Germinal center (tissue), 1 donor: ENCODE measurements at places on chromosomes 7 and 10.

GRCh38 chr7:92761391-92762097 is 74.8 kb downstream of the CDK6 start:
- DNase-seq = no peak

DNA sequence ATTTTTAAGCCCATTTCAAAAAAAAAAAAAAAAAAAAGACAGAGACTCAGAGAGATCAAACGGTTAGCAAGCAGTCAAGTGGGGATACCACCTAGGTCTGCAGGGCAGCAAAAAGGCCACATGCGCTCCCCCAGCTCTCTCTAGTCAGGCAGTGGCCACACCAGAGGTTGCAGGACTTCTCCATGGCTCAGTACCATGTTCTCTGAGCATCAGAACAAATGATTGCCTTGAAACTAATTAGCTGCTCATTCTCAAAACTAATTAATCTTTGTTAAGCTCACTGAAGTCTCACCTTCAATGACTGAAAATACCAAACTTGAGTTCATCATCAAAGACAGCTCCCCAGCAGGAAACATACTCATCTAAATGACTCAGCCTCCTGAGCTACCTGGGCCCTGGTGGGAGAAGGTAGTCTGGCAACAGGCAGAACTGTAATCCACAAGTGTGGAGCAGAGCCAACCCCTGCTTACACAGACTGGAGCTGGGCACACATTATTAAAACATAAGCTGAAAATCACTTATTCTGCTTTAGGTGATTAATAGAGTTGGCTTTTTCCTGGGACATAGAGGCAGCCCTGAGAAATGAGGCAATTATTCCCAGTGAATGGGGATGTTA is 319.6 kb downstream of the GRID1 start:
- DNase-seq = no peak

DNA sequence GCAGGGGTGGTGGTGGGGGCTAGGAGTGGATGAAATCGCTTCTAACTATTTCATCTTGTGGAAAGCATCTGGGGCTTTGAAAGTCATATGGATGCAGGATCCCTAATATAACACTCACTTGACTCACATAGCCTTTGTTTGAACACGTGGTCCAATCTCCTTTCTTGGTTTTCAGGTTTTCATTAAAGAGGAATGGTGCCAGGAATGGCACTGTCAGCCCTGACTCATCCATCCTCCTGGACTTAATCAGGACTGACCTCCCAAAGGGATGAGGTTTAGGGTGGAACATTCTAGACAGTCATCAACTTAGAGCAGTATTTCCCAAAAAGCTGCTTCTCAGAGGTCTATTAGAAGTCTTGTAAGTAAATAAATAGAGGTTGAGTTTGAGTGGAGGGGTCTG is 162.0 kb upstream of the PLXNA4 start:
- DNase-seq = no peak

DNA sequence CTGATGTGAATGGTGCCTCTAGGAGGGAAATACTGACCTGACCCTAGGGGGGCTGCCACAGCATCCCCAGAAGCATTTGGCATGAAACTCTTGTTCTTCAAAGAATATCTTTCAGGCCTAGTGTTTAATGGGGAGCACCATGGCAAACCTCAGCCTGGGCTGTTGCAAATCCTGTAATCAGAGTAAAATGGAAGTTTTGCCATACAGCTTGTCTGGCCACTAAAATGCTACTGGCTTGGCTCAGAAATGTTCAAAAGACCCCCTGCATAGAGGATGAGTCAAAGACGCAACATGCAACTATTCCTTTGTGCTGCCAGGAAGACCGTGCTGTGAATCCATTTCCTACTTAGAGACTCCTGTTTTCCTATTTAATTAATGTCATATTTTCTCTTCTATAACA is 26.7 kb downstream of the HECW1 start:
- no peak for DNase-seq

- no peak for DNase-seq
These were observed 182.8 kb downstream of the ZWINT start for GRCh38 chr10:56178210-56178609.

- DNase-seq = no peak
These were observed 411.0 kb upstream of the PCDH15 start for GRCh38 chr10:55212051-55212450.

- no peak for DNase-seq
These were observed 67.8 kb downstream of the NAMPT start for GRCh38 chr7:106216923-106217542.

GRCh38 chr10:3779158-3779741 is 5.8 kb downstream of the KLF6 start:
- DNase-seq = no peak

- DNase-seq = no peak
These were observed 1193.4 kb downstream of the SORCS3 start for GRCh38 chr10:105834261-105835059.

GRCh38 chr10:3287572-3288445 is 115.2 kb upstream of the PITRM1 start:
- DNase-seq = no peak

GRCh38 chr7:116098175-116098574 is 67.6 kb upstream of the TFEC start:
- no peak for DNase-seq

- no peak for DNase-seq
These were observed 10.0 kb upstream of the DDIT4 start for GRCh38 chr10:72263613-72264241.

DNA sequence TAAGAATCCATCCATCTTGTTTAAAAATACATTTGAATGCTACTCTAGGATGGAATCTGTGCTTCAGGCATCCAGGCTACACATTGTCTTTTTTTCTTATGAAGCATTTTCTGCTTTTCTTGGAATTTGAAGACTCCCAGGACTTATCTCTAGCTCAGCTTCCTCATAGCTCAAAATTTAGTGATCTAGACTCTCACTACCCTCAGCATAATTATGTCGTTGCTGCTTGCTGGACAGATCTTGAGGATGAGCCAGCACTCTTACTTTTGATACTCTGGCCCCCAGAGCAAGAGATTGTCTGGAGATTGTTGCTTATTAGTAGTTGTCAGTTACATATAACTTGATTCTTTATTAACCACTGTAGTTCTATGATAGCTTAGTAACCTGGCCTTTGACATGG is 83.3 kb upstream of the FGL2 start:
- DNase-seq = no peak

- DNase-seq = no peak
These were observed 2.0 kb downstream of the CLEC5A start for GRCh38 chr7:141944811-141945210.

GRCh38 chr7:123351027-123351426 is 151.3 kb upstream of the SLC13A1 start:
- DNase-seq = no peak

- DNase-seq = no peak
These were observed 113.0 kb upstream of the PCDH15 start for GRCh38 chr10:54914049-54914448.

GRCh38 chr10:126770809-126771208 is 100.3 kb upstream of the C10orf90 start:
- no peak for DNase-seq

GRCh38 chr7:69577221-69577620 is 21.1 kb upstream of the AUTS2 start:
- DNase-seq = no peak

- no peak for DNase-seq
These were observed 9.1 kb upstream of the IDI2 start for GRCh38 chr10:1034758-1035157.

DNA sequence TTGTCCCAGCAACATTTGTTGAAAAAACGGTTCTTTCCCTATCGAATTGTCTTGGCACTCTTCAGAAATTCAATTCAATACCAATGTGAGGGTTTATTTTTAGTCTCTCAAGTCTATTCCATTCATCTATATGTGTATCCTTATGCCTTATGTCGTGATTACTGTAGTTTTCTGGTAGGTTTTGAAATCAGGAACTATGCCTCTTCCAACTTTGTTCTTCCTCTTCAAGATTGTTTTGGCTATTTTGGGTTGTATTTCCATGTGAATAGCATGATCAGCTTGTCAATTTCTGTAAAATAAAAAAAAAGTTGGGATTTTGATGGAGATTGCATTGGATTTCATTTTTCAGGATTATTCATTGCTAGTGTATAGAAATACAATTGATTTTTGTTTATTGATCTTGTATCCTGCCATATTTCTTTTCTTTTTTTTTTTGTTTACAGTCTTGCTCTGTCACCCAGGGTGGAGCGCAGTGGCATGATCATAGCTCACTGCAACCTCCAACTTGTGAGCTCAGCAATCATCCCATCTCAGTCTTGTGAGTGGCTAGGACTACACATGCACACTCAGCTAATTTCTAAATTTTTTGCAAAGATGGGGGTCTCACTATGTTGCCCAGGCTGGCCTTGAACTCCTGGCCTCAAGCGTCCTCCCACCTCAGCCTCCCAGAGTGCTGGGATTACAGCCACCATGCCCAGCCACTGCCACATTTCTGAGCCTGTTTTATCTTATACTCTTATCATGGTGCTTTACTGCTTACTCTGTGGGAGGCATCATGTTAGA is 46.2 kb upstream of the MKLN1 start:
- DNase-seq = no peak

DNA sequence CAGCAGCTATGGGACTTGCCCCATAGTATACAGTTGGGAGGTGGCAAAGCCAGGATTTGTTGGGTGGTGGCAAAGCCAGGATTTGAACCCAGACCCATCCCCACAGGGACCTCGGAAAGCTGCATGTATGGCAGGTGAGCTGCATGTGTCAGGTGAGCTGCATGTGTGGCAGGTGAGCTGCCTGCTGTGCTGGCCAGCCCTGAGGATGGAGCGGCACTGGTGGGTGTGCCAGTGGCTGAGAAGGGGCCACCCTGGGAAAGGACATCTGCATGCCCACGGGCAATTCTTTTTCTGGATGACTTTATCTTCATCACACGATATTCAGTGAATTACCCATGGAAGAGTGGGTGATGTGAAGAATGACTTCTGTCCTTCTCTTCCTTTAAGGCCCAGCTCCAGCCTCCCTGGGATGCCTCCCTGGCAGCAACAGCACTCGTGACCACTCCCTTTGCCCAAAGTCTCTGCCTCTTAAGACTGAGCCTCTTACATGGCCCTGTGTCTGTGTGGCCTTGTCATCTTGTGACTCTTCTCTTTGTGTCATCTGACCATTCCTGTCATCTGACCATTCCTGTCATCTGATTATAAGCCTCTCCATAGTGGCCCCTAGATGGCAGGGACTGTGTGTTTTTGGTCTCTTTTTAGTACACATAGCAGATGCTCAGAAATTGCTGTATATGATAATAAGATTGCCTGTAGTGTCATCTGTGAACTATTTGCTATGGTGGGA is 25.0 kb downstream of the CLEC2L start:
- no peak for DNase-seq

DNA sequence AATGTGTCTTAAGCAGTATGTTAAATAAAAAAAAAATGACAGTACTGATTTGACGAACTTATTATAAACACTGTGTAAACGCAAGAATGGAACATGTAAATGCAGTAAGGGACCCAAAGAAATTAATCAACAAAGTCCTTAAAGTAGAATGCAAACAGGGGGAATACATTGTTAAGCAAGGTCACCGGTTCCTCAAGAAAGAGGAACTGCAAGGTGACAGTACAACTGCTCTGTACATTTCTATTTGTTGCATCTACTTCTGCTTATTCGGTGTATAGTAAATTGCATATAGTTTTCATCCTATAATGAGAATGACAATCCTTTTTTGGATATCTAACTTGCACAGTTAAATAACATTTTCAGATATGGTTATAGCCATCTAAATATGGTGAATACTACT is 387.0 kb upstream of the SEMA3D start:
- no peak for DNase-seq

- no peak for DNase-seq
These were observed 349 bp upstream of the GNG11 start for GRCh38 chr7:93921186-93921585.

DNA sequence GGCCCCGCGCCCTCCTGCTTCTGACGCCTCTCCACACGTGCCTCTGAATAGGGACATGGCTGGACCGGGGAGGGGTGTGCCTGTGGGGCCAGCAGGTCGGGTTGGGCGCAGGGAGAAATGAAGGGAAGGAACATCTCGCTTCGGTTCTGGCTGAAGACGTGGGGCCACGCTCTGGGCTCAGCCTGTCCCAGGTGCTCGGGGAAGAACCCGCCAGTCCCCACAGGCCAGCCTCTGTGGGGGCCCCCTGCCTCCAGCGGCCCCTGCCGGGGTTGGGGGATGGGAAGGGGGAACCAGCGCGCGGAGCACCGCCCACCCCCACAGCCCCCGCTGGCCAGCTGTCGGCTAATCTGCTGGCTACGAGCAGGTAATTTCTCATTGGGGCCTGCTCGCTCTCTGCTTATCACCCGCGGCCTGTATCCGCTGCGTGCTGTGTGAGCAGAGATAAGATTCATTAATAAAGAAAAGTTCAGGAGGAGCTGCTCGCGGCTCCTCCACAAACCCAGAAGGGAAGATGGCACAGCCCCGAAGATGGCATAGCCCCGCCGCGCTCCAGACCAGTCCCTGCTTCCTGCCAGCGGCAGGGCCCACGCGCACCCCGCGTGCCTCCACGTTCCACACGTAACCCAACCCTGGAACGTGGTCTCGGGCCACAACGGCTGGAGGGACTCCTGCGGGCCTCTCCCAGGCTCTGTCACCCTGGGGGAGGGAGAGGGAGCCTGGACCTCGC is 186.2 kb downstream of the ELFN1 start:
- no peak for DNase-seq

GRCh38 chr10:9015005-9015404 is 960.5 kb downstream of the GATA3 start:
- no peak for DNase-seq

- DNase-seq = no peak
These were observed 13.3 kb upstream of the ITGB8 start for GRCh38 chr7:20317413-20317812.

- DNase-seq = no peak
These were observed 36.2 kb downstream of the BAG3 start for GRCh38 chr10:119687192-119688032.

DNA sequence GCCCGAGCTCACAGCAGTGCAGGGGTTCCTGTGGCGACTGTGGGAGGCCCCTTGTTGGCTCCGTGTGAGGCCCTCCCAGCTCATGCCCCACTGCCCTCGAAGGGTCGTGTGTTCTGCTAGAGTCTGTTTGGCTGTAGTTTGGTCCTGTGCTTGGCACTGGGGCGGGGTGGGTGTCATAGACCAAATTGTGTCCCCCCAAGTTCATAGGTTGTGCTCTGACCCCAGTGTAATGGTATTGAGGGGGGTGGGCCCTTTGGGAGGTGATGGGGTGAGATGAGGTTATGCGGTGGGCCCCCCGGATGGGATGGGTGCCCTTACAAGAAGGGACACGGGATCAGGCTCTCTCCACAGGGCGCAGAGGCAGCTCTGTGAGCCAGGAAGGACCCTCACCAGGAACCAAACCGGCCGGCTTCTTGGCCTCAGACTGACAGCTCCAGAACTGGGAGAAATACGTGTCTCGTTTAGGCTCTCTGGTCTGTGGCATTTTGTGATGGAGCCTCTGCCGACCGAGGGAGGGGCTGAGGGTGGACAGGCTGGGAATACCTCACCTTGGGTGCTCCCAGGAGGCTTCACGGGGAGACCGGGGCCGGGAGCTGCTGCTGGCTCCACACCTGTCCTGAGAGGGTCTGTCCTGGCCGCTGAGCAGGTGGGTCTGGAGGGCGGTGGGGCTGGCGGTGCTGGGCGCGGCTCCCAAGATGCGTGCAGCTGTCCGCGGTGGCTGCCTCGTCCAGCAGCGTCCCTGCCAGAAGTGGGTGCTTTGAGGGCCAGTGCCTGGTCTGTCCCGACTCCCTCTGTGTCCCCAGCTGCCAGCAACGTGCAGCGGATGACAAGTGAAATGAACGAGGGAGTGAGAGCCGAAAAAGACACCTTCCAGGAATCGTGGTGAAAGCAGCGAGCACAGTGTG is 89.4 kb downstream of the INPP5A start:
- no peak for DNase-seq
